SIG-M5 (cell line): ENCODE measurements at places on chromosomes 2 and 18.

DNA sequence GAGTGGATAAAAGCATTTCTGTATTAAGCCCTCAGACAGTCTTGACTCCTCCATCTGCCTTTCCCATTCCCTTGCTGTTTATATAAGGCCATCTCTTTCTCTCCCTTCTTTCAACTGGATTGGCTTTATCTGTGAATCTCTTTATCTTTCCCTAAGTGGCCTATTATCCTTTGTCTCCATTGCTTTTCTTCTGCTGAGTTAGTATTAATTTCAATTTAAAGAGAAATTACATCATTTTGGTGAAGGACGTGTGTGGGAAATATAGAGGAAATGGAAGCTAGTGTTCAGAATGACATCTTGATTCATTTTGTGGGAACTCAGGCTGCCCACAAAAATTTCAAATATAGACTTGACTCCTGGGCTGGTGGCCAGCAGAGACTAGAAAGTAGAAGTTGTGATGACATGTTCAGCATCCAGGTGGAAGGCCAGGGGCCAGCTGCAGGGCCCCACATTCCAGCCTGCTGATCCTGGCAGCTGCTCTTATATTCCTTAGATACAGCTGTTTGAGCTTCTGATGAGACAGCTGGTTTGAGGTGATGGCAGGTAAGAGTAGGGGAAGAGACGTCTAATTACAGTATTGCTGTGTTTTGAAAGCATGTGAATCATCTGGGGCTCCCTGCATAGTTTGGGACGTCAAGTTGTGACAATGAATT lies 52.3 kb downstream of the DIS3L2 start:
- DNase-seq = no peak

- no peak for DNase-seq
These were observed 45.4 kb upstream of the RHOB start for GRCh38 chr2:20401489-20401835.

- no peak for DNase-seq
These were observed 102.9 kb downstream of the CABLES1 start for GRCh38 chr18:23238152-23238531.

- DNase-seq = no peak
These were observed 31.6 kb downstream of the RAB27B start for GRCh38 chr18:54859667-54860421.

DNA sequence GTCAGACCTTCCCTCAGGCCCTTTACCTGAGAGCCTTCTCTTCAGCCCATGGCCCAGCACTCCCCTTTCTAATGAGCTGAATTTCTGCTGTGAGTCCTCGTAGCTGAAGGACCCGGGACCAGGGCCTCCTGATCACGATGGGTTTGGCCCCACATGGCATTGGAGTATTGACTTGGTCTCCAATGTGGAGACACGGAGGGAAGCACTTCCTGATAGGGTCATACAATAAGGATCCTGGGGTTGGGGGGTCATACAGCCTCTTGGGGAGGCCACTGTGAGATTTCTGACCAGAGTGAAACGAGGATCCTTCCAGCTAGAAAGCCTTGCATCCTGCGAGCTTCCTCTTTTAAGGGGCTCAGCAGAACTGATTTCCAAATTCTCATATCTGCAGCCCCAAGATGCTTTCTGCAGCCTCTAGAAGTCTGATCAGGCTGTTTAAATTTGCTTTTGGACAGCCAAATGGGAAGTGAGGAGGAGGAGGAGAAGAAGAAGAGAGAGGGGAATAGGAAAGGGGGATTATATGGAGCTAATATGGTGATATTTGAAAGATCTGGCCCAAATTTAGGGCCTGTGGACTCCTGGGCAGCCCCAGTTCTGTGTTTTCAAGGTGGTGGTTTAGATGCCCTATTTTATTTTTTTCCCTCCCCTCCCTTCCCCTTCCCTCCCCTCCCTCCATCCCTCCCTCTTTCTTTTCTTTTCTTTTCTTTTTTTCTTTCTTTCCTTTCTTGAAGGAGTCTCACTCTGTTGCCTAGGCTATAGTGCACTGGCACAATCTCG lies 38.9 kb downstream of the RHOB start:
- DNase-seq = no peak

DNA sequence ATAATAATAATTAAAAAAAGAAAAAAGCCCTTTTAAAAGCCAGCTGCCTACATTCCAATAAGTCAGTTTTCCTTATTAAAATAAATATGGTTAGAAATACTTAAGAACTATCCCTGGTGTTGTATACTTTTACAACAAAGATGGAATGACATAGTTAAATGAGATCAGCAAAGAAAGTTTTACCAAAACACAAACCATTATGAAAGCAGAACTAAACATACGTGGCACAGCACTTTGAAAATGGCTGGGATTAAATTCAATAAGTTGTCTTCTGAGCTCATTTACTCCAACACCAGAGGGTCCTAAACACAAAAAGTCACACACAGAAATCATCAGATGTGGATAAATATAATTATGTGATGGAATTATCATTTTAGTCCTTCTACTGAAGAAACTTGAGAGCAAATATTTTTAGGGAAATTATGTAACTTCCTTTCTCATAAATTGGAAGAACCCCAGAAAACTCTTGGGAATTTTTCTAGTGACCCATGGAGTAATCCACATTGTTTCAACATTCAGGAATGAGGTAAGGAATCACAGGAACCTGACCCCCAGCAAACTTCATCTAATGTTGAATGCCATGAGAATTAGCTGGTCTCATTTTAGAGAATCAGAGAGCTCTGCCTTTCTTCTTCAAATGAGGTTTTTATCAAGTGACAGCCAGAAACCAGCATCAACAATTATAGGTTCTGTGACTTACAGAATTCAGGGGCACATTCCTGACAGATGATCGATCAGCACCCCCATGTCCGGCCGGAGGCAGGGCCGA lies 11.5 kb upstream of the TMEM237 start:
- DNase-seq = no peak

DNA sequence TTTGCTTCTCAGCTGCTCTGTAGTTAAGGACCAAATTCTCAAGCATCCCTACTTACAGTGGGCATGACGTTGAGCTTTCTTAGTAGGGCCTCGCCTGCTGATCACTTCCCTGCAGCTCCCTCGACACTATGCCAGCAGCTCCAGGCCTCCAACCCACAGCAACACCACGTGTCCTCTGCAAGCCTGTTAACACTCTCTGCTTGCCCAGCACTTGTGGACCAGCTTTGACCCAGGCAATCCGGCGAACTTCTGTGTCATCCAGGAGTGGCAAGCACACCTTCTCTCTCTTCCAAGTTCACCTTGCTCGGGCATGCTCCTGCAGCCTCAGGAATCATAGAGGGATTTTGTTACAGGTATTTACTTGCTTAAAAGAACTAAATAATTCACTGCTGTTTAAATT lies 138.6 kb upstream of the FHL2 start:
- no peak for DNase-seq

GRCh38 chr2:23653326-23653725 lies 268.3 kb downstream of the KLHL29 start:
- no peak for DNase-seq

DNA sequence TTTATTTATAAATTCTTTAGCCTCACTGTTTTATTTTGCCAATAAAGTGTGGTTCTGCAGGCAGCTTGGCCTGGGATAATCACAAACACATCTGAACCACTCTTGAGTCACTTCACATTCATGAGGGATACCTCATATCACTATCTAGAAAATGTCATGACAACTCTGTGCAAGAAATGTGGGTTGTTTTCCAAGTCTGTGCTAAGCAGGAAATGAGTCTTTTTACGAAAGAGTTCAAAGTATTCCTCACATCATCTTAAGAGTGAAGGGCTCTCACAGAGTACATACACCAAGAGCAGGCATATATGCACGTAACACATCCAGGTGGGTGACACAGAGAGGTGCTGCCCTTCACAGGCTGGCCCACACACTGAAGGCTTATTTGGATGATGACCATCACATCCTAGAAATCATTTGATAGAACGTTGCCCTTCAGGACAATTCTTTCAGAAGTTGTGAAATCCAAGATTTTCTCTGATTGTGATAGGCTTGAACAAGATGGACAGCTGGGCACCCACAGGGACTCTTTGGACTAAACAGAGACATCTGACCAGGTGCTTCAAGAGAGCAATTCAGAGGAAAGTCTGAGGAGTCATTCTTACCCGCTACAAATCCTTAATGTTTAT lies 811.1 kb upstream of the LRATD1 start:
- no peak for DNase-seq
